ENCODE measurements at places on chromosomes 1 and 21. TPM values are rescaled to one million over a fixed set of nuclear protein-coding genes. Genes with fewer than 3 reads are reported as not detected.

DNA sequence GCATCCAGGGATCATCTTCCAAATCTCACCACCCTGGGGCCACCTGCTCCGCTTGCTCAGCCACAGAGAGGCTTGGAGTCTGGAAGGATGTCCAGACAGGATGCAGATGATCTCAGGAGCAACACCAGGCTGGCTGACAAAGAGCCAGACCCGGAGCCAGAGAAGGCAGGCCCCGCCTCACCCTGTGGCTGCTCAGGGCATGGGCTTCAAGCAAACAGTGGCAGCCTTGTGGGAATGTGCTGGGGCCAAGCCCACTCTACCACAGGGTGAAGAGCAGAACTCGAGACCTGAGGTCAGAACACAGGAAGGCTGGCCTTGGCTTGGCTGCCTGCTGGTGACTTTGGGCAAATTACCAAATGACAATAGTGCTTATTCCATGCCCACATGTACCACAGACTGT is 45.5 kb downstream of the MRPL37 start:
- DNase-seq, result no peak

GRCh38 chr1:204255225-204255624 is 41.4 kb upstream of the GOLT1A start:
- DNase-seq, result peak; percentile 38

The OR4F16 gene
- polyA plus RNA-seq, result not detected

The RAB3B gene
- 7.3 TPM for polyA plus RNA-seq

The FCER1A gene
- 0.37 TPM for polyA plus RNA-seq

The VHLL gene
- polyA plus RNA-seq, result not detected
